ENCODE measurements at places on chromosomes 6 and 20.

DNA sequence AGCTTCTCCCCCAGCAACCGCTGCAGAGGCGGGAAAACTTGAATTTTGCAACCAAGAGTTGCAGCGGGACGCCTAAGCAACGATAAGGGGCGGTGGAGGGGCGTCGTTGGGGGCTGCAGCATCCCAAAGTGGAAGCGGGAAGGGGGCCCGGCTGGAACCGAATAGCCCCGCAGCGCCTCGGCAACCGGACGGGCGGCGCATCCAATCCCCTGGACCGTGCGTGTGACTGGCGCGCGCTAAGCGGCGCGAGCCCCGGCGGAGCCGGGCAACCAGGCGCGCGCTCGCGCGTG, 670 bp upstream of the PARD6B start:
- DNase-seq: no peak

- no peak for DNase-seq
Measured at GRCh38 chr6:5499644-5500306, 238.5 kb downstream of the FARS2 start.

GRCh38 chr6:17224056-17224455, 57.1 kb upstream of the RBM24 start:
- no peak for DNase-seq

DNA sequence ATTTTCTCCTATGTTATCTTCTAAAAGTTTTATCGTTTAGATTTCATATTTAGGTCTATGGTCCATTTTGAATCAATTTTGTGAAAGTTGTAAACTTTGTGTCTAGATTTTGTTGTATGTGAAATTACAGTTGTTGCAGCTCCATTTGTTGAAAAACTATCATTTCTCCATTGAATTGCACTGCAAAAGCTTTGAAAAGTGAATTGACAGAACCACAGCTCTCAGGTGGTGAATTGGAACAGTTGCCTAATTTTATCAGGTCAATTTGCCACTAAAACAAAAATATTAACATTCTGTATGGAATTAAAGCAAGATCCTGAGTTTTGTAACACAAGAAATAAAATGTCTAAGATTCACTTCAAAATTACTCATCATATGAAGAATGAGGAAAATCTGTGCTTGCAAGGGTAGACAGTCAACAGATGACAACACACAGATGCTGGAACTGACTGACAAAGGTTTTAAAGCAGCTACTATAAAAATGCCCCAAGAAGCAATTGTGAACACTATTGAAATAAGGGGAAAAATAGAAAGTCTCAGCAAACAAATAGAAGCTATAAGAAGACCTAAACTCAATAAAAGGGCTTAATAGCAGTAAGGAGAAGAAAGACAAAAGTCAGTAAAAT, 346.7 kb downstream of the PAX1 start:
- no peak for DNase-seq

DNA sequence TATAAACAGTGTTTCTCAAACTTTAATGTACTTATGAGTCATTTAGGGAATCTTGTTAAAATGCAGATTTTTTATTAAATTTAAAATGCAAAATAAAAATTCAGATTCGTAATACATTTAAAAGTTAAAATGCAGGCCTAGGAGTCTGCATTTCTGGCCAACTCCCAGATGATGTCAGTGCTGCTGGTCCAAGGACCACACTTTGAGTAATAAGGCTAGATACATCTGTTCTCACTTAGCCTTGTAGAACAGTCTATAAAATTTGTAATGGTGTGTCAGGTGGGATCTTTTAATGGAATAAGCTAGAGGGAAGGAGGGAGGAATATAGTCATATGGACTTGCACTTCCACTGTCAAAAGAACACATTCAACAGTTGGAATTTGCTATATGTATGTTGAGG, 295.6 kb upstream of the BMP2 start:
- DNase-seq: no peak

- no peak for DNase-seq
Measured at GRCh38 chr20:34549929-34550305, 8.6 kb upstream of the MAP1LC3A start.

- no peak for DNase-seq
Measured at GRCh38 chr6:36642913-36643817, 35.3 kb upstream of the CDKN1A start.

DNA sequence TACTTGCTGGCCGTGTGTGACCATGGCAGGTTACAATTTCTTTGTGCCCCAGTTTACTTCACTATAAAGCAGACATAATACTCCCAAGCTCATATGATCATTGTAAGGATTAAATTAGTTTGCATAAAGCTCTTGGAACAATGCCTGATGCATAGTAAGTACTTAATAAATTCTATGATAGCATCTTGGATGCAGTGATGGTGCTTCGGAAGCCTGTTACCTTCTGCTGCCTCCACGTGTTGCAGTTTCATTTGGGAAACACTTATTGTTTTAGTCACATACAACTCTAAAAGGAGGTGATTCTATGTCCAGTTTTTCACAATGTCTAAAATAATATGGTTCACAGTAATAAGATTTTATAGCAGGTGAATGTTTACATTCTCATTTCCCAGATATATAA, 343.9 kb downstream of the NRN1 start:
- DNase-seq: no peak

GRCh38 chr6:166541876-166542579, 44.5 kb downstream of the RAMACL start:
- no peak for DNase-seq

DNA sequence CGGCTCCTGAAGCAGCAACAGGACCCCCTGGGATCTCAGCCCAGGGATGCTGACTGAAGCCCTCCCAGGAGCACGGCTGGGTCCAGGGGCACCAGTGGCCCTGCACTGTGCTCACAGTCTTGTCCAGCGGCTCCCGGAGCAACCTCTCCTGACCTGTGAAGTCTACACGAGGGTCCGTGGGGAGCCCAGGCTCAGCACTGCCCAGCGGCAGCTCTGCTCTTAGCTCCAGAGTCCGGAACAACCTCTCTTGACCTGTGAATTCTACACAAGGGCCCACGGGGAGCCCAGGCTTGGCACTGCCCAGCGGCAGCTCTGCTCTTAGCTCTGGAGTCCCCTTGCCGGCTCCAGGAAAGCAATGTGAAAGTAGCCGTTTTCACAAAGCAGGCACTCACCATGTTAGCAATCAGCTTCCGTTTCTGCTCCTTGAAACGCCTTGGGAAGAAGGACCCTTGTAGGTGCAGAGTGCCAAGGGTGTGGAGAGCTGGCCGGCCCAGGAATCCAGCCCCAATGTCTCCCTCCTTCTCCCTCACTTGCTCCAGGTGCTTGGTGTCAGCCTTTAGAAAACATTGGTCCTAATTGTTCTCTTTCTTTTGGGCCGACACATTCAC, 310.9 kb downstream of the CDH4 start:
- DNase-seq: no peak

GRCh38 chr20:48761023-48761785, 66.6 kb downstream of the PREX1 start:
- peak; percentile 37 for DNase-seq

- DNase-seq: no peak
Measured at GRCh38 chr20:61444637-61445036, 192.6 kb downstream of the CDH4 start.

DNA sequence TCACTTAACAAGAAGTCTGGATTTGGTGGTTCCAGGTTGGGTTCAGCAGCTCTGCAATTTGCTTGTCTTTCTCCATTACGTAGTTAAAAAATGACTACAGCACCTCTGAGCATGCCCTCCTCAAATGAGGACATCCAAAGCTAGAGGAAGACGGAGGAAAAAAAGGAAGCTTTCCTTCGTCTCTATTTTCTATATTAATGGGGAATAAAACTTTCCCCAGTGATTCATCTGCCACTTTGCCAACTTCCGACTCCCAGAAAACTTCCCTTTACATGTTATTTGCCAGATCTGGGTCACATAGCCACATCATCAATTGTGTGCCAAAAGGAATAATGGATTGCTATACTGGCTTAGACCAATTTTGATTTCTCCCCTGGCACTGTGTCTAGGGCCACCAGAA, 69.5 kb downstream of the ZFAND3 start:
- no peak for DNase-seq

- DNase-seq: no peak
Measured at GRCh38 chr6:79868098-79868722, 79.1 kb downstream of the ELOVL4 start.

DNA sequence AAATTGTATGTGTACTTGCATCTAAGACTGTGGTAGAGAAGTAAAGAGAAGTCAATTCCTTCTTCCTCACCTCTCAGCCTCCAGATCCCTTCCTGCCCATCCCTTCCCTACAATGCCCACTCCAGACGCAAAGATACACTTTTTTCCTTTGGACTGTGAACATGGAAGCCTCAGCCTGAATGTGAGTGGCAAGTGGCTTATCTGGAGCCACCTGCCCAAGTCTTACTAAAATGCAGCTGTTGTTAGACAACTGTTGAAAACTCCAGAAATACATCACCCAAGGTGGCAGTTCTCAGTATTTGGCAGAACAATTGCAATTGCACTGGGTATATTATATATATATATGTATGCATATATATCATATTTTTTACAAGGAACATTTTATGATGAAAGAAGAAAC, 7.5 kb downstream of the VGLL2 start:
- DNase-seq: no peak

Data from activated CD4-positive, alpha-beta T cell treated with anti-CD3 and anti-CD28 coated beads, Interleukin-2, amount 50 U/mL, for 4 hours (primary cell).